ENCODE measurements at places on chromosomes 12 and 14.

DNA sequence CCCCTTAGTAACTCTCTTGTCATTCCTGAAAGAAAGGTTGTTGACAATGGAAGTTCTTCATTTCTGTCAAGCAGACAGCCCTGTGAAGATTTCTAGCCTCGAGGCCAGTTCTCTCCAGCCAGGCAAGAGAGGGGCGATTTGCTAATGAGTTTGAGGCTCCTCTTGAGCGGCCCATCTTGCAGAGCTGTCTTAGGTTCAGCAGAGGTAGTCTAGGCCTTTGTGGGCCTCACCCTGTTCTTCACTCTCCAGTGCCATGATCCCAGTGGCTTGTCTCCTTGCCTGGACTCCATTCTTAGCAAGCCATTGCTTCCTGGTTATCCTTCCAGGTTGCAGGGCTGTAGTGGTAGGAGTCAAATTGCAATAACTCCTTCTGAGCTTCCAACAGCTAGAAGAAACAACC lies 9.7 kb downstream of the TPH2 start:
- no peak for DNase-seq

GRCh38 chr12:89632778-89633177 lies 75.9 kb downstream of the ATP2B1 start:
- no peak for DNase-seq

- DNase-seq, result no peak
Observed at GRCh38 chr12:53050426-53051057, 677 bp downstream of the TNS2 start.

GRCh38 chr12:6959805-6960592 lies 8.8 kb downstream of the PTPN6 start:
- DNase-seq, result no peak

GRCh38 chr12:81005606-81006005 lies 67.9 kb upstream of the LIN7A start:
- no peak for DNase-seq

GRCh38 chr14:20690848-20691640 lies 2.5 kb downstream of the ANG start:
- peak; percentile 63 for DNase-seq

DNA sequence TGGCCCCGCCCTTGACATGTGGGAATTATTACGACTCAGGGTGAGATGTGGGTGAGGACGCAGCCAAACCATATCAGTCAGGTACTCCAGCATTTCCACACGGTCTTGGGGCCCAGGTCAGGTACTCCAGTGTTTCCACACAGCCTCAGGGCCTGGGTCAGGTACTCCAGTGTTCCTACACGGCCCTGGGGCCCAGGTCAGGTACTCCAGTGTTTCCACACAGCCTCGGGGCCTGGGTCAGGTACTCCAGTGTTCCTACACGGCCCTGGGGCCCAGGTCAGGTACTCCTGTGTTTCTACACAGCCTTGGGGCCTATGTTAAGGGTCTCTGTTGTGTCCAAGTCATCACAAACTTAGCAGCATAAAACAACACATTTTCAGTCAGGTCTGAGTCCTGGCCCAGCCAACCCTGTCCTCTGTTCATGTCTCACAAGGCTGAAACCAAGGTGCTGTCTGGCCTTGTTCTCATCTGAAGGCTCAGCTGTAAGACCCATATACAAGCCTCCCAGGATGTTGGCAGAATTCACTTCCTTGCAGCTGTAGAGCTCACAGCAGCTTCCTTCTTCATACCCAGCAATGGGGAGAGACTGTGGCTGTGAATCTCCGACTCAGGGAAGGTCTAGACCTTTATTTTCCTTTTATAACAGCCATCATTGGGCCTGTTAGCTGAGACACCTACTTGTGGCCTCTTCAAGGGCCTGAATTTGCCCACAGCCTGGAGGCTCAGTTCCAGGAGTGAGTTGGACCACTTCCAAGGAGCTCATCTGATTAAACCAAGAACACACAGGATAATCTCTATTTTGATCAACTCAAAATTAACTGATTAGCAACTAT lies 107.6 kb upstream of the SFSWAP start:
- DNase-seq, result no peak

GRCh38 chr12:65155784-65156183 lies 13.6 kb upstream of the LEMD3 start:
- no peak for DNase-seq

GRCh38 chr12:132559652-132560363 lies 50.6 kb downstream of the LRCOL1 start:
- DNase-seq, result peak; percentile 38

GRCh38 chr14:88882236-88882635 lies 57.8 kb downstream of the TTC8 start:
- DNase-seq, result no peak

GRCh38 chr14:101237252-101237616 lies 324.1 kb upstream of the DIO3 start:
- DNase-seq, result no peak

- no peak for DNase-seq
Observed at GRCh38 chr14:90193925-90194324, 62.4 kb upstream of the PSMC1 start.

DNA sequence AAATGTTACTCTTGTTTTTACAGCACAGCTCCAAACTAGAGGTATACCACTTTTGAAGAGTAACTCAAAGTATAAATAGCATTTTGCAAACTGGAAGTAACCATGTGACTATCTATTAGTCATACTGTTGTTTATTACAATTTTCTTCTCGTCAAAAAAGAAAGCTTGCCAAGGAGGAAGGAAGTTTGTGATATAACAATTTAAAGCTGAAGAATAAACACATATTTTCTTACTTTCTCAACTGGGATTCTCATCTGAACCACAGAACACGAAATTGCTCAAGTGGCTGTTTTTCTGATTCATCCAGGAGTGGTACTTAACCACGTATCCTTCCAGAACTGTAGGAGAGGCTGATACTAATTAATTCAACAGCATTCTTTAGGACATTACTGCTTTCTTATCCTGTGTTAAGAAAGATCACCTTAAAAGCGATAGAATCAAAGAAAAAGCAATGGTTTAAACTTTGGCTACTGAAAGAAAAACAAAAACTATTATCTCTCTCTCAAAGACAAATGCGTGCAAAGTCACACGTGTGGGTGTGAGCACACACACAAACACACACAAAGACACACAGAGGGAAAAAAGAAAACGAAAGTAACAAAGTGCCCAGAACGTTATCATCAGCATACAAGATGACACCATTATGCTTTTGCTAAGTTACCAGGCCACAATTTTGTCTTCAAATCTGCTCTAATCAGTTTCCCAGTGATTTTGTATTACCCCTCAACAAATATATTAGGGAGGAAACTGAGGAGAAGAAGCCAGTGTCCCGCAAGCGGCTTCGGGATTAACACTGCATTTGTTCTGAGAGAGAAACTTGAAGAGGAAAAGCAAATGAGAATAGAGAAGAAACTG lies at the start of gene CLEC2B:
CLEC2B (minus strand) TSS at position 48 of the 855 bp plus-strand sequence.
- DNase-seq, result peak; percentile 48

GRCh38 chr12:1377681-1378080 lies 216.7 kb downstream of the FBXL14 start:
- DNase-seq, result no peak

DNA sequence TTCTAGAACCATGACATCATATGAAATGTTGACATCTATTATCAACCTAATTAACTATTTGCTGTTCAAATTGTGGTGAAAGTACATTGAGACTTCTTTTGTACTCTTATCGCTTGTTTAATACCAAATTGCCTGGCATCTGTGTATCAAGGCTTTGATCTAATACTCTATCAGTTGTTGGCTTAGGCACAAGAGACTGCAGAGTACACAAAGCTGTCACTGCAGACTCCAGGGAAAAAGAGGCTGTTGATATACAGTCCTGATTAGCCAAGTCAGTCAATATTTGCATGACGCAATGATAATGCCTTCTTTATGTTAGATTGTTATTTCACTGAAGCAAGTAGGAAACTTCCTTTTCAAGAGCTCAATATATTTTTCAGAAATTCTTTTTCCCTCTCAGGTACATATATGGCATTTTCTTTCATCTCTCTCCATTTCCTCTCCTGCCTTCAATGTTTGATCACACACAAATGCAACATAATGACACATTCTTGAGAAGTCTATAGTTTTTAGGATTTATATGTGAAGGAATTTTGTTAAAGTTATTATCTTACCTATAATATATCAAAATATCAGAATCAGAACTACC lies 32.3 kb upstream of the PTCSC3 start:
- no peak for DNase-seq

GRCh38 chr14:70239802-70240201 lies 51.1 kb upstream of the SLC8A3 start:
- DNase-seq, result no peak

DNA sequence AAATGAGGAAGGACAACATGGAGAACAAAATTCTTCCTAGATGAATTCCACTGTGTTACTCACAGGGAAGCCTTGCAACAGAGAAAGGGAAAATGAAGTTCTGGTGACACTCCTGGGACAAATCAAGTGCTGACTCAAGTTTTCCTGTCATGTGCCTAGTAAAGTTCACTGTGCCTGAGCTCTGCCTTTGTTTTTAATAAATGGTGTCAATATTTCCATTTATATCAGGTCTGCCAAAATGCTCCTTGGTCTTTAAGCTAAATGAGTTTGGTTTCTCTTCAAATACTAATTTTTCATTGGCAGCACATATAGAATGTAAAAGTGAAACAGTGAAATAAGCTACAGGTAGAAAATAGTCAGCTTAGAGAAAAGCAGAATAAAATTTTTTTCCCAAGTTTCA lies 33.0 kb downstream of the HIGD1C start:
- no peak for DNase-seq
